ENCODE measurements at places on chromosomes 11 and 22.
A peak's percentile ranks its signal among the peaks of the same experiment; 100 is the strongest.

- peak; percentile 89 for DNase-seq
Observed at GRCh38 chr11:86632499-86633269, 39.7 kb downstream of the ME3 start.

DNA sequence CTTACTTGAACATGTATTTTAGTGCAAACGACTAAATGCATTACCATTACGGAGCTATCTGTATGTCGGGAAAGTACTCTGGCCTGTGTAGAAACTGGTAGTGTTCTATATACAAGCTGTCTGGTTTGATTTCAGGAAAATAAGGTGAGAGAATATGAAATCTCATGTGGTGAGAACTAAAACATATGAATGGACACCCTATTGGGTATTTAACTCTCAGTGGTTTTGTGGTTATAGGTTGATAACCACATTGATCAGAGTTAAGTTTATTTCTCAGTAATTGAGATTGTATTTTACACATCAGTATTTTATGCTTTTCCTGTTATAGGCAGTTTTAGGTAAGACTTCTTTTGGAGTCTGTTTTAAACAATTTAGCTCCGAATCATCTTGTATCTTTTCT is 10.4 kb downstream of the ANO5 start:
- no peak for DNase-seq

DNA sequence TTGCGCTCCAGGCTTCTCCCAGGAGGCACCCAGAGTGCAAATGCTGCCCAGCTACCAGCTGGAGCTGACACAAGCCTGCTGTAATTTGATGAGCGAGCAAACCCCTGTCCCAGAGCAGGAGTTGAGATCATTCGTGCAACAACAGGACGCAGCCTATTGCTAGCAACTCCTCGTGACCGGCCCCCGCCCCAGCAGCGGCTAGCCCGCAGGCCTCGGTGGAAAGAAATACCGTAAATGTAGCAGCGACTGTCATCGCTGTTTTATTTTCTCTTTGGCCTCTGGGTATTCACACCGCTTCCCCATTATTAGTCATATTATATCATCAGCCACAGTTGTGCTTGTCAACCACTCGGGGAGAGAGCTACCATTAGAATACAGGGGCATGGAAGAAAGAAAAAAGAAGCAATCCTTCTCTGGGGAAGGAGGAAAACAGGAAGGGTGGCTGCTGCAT is 59.2 kb upstream of the ATXN10 start:
- peak; percentile 85 for DNase-seq

- peak; percentile 20 for DNase-seq
Observed at GRCh38 chr11:92707173-92707619, 262.3 kb upstream of the MTNR1B start.

DNA sequence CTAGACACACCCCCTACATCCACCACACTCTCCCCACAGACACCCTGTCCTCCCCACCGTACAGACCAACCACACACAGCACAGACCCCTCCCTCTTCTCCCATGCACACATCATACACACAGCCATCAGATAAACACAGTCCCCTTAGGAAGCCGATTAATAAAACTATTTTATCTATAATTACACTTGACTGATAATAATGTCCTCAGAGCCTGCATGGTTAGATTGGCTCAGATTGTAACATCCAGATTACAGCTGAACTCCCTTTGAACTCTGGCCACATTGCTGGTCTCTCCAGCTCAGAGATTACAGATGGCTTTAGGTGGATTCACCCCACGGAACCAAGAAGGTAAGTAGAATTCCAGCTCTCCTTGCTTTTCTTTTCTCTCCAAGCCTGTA is 9.5 kb upstream of the ELF5 start:
- no peak for DNase-seq

- no peak for DNase-seq
Observed at GRCh38 chr22:42132457-42132856, 1.8 kb upstream of the CYP2D6 start.

- no peak for DNase-seq
Observed at GRCh38 chr22:17116572-17117330, 4.4 kb downstream of the TMEM121B start.

GRCh38 chr22:47627556-47628253 is 865.3 kb downstream of the TBC1D22A start:
- DNase-seq: no peak

- DNase-seq: no peak
Observed at GRCh38 chr11:125241104-125241503, 76.6 kb downstream of the PKNOX2 start.

DNA sequence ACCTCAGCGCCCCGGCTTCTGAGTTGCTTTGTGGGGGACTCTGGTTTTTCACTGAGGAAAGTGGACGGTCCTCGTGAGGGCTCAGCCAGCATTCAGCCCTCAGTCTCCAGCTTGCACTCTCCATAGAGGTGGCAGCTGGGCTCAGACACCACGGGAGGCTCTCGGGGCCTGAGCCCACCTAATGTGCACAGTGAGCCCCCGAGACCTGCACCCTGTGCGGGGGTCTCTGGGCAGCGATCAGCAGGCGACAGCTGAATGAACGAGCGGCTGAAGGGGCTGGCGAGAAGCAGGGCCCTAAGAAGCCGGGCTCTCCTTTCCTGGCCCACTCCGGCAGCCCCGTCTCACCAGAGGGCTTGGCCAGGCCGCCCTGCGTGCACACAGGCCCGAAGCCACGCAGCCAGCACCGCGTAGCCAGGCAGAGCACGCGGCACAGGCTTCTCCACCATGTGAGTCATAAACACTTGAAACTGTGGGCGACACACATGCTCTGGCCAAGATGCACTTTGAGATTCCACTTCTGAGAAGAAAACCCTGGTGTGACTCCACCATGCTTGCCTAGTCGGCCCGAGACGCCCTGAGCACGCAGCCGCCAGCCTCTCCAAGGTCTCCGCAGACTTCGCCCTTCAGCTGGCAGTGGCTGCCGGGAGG is 28.0 kb downstream of the TOLLIP start:
- DNase-seq: peak; percentile 40

DNA sequence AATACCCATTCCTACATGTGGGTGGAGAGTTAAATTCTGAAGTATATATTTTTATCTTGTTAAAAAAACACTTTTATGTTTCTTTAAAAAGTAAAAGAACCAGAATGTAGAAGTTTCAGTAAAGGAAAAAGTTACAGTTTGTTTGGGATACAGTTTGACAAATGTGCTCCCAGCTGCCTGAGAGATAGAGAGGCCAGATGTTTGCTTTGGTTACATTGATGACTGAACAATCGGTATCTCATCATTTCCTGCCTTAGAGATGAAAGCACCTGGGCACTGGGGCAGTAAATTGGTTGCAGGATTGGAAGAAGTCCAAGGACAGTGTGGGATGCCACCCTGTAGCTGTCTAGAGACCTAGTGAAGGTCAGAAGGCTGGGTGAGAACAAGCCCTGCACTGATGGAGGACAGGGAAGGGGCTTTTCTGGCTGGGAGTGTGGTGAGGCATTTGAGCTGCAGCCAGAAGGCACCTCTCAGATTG is 16.6 kb downstream of the MED15 start:
- DNase-seq: no peak

DNA sequence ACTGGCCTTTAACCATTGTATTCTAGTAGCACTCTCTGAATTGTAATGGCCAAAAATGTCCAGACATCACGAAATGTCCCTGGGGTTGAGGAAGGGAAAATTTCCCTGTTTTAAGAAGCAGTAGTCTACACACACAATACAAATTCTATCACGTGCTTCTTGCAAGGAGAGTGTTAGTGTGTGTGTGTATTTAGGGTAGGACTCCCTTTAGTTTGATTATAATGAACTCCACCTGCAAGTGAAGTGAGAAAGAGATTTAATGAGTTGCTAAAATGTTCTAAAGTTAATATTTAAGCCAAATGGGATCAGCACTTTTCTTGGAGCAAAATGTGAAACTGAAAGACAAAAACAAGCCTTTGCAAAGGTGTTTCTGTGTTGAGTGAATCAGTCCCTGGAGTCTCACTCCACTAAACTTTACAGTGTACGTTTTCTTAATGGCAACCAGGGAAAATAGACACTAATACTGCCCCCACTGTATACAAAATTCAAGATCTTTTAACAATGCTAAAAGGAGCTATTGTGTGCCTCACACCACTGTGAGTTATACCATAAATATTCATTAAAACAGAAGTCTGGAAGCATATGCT is 590.3 kb upstream of the TENM4 start:
- DNase-seq: no peak

GRCh38 chr22:30027169-30027568 is 53.1 kb upstream of the HORMAD2 start:
- DNase-seq: no peak

DNA sequence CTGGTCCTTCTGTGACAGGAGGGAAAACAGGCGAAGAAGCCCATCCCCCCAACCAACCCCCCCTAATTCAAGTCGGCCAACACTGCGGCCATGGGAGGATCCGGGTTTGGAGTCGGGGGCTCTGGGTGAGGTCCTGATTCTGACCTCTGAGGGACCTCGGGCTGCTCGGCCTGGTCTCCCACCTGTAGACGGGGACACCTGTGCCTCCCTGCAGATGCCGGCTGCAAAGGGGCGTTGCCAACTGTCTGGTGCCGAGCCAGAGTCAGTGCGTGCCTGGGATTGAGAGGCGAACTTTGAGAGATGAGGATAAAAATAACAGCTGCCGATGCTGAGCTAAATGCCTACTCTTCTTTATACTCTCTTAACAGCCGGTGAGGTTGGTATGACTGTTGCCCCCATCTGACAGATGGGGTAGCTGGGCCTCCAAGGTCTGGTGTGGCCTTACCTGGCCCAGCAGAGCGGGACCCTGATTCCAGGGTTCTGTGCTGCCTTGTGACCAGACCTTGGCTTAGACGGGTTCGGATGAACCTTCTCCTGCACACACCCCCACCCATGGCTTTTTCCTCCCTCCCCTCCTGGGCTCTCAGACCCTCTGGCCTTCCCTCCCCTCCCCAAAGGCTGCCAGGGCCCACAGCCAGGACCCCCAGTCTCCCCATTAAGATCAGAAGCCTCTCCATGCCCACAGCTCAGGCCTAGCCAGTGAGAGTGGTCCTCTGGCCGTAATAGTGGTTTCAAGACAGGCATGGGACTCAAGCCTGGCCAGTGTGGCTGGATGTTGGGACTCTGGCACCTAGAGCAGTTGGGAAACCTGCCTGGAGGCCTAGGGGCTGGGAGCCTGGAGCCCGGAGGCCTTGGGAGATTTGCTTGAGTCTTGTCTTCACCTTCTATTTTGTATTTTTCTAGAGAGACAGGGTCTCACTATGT is 41.7 kb downstream of the KCNJ4 start:
- no peak for DNase-seq

DNA sequence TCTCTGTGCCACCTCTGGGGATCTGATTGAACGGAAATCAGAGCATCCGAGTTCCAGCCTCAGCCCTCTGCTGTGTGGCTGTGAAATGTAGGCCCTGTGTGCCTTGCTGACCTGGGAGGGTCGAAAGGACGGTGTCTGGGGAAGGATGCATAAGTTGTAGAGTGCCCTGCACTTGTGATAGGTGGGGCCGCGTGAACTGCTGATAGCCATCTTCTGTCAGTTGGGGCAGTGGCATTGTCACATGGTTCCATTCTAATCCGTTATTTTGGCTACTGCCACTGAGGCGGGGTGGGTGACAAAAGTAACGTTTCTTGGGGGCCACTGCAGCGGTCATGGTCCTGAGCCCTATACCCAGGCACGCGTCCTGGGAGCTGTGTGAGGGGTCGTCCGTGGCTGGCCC is 63.4 kb downstream of the LRP5 start:
- no peak for DNase-seq

- no peak for DNase-seq
Observed at GRCh38 chr22:20581503-20582170, 74.2 kb downstream of the MED15 start.

DNA sequence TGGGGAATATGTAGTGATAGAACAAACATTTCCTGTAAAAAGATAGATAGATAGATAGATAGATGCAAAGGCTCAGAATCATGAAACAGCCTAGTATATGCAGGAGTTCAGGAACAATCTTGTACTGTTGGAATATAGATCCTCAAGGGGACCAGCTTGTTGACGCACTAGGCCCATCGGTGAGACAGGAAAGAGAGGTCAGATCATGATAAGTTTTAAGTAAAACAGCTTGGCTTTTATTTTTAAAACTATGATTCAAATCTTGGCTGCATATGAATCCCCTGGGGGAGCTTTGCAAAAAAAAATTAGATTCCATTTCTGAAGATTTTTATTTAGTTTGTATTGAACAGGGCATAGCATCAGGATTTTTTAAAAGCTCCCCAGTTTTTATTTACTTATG is 185.8 kb downstream of the TRPC6 start:
- DNase-seq: no peak

- no peak for DNase-seq
Observed at GRCh38 chr11:24267014-24267413, 229.8 kb upstream of the LUZP2 start.

- no peak for DNase-seq
Observed at GRCh38 chr11:9280655-9281301, 15.6 kb upstream of the DENND5A start.

DNA sequence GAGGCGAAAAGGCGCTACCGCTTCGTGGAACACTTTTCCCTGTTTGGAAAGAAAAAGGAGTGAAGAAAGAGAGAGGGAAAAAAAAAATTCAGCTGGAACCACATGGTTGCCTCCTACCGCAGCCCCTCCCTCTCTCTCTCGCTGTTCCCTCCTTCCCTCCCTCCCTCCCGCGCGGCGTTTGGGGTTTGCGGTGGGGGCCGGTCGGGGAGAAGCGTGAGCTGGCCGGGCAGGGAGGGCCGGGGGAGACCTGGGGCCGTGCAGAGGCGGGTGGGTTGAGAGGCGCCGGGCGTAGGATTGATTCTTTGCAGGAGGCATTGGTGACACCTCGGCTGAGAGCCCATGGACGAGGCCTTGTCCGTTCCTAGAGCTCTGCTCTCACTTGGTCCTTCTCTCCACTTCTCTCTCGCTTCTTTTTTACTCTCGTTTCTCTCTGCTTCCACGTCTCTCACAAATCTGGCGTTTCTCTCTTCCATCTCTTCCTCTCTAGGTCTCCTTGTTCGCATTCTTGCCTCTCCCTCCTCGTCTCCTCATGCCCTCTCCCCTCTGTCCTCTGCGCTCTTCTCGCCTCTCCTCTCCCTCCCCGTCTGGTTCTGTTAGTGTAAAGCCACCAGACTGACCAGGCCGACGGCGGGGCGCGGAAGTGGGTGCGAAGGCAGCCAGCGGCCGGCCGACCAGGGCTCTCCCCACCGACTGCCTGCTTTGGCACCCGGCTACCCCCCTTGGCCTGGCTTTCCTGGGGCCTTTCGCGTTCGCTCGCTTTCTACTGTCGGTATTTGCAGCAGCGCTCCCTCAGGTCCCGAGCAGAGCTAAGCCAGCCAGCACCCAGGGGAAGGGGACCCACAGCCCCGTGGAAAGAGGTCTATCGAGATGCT is at the start of gene CLMP:
Gene CLMP (minus strand): TSS at position 61 of the 872 bp plus-strand sequence. CDS start 308 bp downstream, outside the sequence.
- DNase-seq: peak; percentile 86

- DNase-seq: no peak
Observed at GRCh38 chr11:127247261-127247851, 246.8 kb upstream of the KIRREL3 start.

DNA sequence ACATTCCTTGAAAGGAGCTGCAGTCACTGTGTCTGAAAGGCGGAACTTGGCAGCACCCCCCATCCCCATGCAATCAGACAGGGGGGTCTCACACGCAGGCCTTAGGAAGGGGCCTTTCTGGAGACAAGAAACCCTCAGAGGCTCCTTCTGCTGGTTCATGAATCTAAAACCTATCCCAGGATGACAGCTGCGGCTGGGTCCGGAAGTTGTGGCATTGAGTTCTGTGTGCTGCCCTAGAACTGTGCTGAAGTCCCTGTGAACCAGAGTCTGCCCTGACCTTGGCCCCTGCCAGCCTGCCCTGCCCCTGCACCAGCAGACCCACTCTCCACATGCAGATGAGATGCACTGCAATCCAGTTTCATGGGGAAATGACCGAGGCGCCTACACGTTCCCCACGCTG is 268.0 kb downstream of the CTTN start:
- DNase-seq: no peak

Data from GM03348 (cell line).